ENCODE measurements at places on chromosomes 2 and 18. TPM values are rescaled to one million over a fixed set of nuclear protein-coding genes. Genes with fewer than 3 reads are reported as not detected.

Gene ARHGAP15
- not detected for total RNA-seq

Gene COBLL1
- 4.1 TPM for total RNA-seq

Gene SRD5A2
- total RNA-seq = not detected

Gene PPM1G
- total RNA-seq = 148 TPM

Gene GPR39
- total RNA-seq = 9.6 TPM

Gene LYG1
- 2.4 TPM for total RNA-seq

Gene RUFY4
- not detected for total RNA-seq

Gene IL36B
- 0.37 TPM for total RNA-seq

Gene FOXD4L1
- total RNA-seq = 0.37 TPM

Gene RBM45
- total RNA-seq = 14.1 TPM

Gene ABCG5
- total RNA-seq = not detected

Gene CCBE1
- total RNA-seq = 12.5 TPM

Gene ASPRV1
- total RNA-seq = 0.10 TPM

Gene RAB6D
- total RNA-seq = not detected

Gene RAB10
- 312 TPM for total RNA-seq

Data from A549 treated with ZK216348 at 1 μM for 4 hours (cell line).